ENCODE measurements at places on chromosomes 6 and 20. TPM values are rescaled to one million over a fixed set of nuclear protein-coding genes. Genes with fewer than 3 reads are reported as not detected.

DNA sequence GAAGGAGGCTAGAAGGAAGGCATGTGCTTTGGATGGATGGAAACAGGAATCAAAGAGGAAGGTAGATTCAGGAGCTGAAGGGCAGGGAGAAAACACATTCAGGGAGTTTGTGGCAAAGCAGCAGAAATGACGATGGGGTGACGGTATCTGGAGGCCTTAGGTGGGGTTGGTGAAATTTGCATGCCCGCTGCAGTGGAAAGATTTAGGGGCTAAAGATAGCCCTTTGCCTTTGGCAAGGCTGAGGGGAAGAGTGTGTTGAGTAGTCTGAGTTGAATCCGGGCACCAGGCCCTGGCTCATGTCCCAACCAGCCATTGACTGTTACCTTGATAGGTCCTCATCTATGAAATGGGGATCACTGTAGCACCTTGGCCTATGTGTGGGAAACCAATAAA, 1.3 kb downstream of the GZF1 start:
- DNase-seq: no peak

DNA sequence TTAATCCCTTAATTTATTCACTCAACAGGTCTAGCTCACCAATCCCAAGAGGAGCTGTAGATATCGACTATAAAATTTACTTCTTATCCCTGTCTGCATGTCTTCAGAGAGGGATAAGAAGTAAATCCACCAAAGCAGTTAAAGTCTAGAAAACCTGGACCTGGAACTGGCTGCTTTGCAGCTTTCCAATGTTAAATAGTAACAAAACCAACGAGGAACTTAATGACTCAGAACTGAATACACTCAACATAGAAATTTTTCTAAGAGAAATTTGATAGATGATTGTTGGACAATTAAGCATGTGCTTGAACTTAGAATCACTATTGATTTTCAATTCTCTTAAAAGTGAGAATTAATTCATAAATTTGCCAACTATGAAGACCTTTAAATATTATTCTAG, 11.5 kb upstream of the TMEM244 start:
- DNase-seq: no peak

DNA sequence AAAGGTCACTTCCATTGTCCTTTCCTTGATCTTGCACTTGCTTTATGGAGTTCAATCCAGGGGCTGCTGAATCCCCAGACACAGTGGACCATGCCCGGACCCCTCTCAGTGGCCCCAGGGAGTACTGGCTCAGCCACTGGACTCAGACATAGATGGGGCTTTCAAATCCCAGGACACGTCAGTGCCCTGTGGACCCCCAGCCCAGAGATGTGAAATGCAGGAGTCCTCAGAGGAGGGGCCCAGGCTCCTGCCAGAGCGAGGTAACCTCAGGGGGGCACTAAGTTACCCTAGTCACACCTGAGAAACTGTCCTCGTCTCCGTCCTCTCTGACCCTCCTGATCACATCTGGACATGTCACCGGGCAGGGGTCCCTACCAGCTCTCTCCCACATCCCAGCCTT, 18.7 kb upstream of the APMAP start:
- no peak for DNase-seq

- DNase-seq: no peak
Measured at GRCh38 chr6:40882323-40882997, 156.6 kb downstream of the UNC5CL start.

DNA sequence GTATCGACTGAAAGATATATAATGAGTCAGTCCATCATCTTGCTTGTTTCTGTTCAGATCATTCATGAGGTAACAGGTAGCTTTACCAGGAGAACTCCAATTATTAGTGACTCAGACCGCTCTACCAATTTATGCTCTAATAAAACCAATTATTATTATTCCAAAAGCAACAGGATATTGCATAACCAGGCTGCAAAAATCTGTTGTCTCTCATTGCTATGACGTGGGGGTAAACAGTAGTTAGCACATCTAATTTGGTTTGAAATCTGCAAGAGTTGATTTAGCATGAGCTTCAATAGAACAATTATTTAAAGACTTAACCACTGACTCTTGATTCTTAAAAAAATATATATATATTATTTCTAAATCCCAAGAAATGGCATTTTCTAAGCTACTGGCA, 90.9 kb upstream of the MAP7 start:
- DNase-seq: no peak

GRCh38 chr6:52155791-52156576, 30.2 kb upstream of the IL17A start:
- peak; percentile 30 for DNase-seq

DNA sequence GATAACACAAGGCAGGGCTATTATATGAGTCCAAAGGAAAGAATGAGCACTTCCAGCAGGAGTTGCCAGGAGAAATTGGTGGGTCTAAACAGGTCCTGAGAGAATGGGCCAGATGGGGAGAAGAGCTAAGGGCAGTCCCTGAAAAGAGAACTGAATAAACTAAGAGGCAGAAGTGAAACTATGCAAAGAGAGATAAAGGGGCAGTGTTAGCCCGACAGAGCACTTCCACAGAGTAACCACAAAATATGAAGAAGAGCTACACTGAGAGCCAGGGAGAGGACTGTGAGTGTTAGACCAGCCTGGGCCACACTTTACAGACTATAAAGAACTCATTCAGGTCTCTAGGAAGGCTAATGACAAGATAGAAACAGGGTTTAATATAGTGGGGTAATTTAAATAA, 43.8 kb downstream of the RALGAPA2 start:
- no peak for DNase-seq

DNA sequence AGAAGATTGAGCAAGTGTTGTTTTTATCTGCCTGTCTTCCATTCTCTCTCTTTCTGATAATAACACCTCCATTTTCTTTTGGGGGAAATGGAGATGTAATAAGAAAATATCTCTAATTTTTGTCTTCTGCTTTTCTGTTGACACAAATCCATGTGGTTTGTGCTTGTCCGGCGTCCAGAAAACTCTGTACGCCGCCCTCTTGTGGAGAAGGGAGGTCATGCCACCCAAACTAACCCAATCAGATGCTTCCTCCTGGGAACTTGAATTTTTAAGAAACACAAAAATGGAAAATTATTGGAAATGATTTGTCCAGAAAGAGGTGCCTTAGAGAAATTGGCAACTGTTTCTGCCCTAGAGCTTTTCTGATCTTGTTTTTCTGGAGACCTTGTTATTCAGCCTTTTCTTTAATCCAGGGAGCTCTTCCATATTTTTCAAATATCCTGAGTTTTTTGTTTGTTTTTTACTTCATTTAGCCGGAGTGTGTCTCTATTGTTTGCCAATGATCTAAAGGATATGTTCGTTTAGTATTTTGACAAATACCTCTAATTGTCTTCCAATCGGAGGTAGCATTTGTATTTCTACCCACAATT, 17.8 kb upstream of the FNDC1 start:
- DNase-seq: peak; percentile 48

The HAO1 gene
- total RNA-seq: not detected

The DEK gene
- total RNA-seq: 139 TPM

The CALHM6 gene
- total RNA-seq: not detected
